ENCODE measurements at places on chromosomes 3 and 15.

DNA sequence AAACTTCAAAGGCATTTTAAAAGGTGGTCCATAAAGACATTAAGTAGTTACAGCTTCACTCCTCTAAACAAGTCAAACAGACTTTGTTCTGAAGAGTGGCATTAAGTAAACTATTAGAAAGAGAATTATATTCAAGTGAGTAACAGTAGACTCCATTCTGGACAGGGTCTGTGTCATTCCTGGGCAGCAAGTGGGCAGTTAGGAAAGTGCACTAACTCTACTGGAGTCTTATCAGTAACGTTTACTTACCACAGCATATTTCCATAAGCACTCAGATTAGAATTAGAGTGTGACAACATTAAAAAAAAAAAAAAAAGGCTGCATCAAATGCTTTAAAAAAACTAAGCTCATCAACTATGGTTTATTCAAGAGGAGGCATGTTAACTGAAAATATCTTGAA, 10.6 kb downstream of the UBR1 start:
- peak; percentile 88 for DNase-seq

GRCh38 chr3:181533811-181534210, 177.9 kb upstream of the SOX2 start:
- DNase-seq: no peak

DNA sequence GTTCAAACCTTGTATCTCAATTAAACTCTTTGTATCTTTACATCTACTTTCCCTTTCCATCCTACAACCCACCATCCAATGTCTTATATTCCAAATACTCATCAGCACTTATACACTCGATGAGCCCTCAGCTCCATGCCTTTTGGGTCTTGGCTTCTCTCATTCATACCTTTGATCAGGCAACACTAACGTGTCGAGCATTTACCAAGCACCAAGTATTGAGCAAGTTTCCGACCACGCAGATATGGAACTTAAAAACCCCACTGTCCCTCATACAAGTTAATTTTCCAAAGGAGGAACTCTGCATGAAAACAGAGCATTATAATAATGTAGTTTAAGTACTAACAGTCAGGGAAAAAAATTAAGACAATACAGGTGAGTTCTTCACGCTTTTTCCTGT, 102.8 kb downstream of the IL1RAP start:
- peak; percentile 19 for DNase-seq

- no peak for DNase-seq
Observed at GRCh38 chr3:189789432-189789831, 158.2 kb downstream of the TP63 start.

DNA sequence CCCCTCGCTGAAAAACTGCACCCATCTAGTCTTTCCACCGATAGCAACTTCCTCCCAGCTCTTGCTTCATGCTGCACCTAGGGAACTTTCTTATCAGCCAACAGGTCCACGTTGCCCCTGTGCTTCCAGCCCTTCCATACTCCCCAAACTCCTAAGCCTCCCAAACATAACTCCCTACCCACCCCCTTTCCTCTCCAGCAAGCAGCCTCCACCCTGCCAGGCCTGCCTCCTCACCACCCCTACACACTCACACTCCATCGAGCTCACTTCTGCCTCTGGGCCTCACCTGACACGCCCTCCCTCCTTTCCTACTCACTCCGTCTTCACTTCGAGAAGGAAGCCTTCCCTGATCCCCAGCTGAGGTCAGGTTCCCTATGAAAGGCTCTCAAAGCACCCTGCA, 8.1 kb downstream of the INSYN1 start:
- no peak for DNase-seq

DNA sequence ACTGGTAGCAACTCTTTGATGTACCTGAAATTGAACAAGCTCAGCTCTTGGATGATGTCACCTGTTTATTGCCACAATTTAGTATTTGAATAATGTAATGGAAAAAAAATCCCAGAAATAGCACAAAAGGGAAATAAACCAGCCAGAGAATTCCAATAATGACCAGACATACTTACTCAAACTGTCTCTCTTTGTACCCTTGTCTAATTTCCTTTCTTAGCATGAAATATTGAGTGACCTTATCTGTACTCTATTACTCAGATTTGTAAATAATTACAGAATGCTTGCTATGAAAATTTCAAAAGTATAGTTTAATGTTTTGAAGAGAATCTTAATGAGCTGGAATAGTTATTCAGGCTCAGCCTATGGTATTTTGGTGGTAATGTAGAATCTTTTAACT, 555.4 kb upstream of the SGO1 start:
- DNase-seq: no peak

GRCh38 chr3:50068134-50068533, 20.6 kb upstream of the RBM5 start:
- no peak for DNase-seq

DNA sequence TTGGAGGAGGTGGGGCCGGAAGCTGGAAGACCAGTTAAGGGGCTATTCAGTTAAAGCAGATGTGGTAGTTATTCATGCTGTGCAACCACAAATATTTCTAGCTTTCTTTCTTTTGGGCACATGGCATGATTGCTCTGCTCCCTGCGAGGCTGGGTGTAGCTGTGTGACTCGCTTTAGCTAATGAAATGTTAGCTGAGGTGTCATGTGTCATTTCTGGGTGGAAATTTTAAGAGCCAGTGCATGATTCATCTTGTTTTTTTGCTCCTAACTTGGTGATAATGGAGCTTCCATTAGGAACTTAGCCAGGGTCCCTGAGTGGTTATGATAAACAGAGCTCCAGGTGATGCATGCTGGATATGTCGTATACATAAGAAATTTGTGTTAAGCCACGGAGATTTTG, 300.6 kb downstream of the SATB1 start:
- DNase-seq: no peak

- DNase-seq: no peak
Observed at GRCh38 chr15:83658430-83659416, 4.8 kb downstream of the ADAMTSL3 start.

- no peak for DNase-seq
Observed at GRCh38 chr15:51313074-51313393, 25.4 kb downstream of the CYP19A1 start.

GRCh38 chr3:146072824-146073223, 88.2 kb downstream of the PLOD2 start:
- no peak for DNase-seq

DNA sequence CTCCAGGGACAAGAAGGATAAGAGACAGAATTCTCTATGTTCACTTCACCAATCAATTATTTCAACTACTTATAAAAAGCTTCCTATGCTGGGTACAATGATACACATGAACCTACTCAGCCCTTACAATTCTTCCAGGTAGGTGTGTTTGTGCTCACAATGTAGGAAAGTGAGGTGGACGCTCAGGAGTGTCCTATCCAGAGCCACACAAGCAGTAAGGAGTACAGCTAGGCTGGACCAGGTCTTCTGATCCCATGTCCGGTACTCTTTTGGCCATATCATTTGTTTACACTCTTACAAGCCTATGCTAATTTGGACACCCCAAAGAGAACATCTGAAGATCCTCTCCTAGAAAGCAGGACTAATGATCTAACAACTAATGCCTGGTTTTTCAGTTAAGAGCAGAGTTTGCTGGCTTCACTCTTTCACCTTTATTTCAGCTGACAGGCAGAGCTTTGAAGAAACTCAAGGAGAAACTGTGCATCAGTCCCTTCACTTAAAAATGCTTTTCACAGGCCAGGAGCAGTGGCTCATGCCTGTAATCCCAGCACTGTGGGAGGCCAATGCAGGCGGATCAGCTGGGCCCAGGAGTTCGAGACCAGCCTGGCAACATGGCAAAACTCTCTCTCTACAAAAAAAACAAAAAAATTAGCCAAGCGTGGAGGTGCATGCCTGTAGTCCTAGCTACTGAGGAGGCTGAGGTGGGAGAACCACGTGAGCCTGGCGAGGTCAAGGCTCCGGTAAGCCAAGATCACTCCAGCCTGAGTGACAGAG, 27.5 kb downstream of the IGF2BP2 start:
- DNase-seq: no peak

DNA sequence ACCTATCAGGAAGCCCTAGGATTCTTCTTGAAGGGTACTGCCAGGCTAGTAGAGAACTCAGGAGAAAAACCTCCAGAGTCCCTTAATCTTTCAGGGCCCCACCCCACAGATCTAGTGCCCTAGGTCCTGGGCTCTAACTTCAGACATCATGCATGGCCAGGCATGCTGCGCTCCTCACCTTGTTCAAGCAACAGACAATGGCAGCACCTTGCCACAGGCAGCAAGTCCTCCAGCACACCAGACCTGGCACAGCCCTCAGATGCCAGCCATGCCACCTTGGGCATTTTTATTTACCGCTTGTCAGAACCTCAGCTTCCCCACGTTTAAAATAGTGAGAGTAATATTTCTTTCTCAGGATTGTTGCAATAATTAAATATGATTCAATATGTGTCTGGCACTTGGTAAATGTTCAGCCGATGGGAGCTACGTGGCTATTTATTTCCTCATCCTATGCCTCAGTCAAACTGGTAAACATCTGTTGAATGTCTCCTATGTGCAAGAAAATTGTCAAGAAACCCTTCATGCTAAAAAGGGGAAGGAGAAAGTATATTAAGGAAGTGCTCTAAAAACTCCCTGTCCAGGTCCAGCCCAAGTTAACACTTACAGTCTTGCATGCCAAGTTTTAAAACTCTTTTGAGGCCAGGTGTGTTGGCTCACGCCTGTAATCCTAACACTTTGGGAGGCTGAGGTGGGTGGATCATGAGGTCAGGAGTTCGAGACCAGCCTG, 14.5 kb upstream of the CCR1 start:
- no peak for DNase-seq

- no peak for DNase-seq
Observed at GRCh38 chr15:90810354-90810753, 58.0 kb upstream of the FURIN start.
